Activated CD8-positive, alpha-beta memory T cell treated with anti-CD3 and anti-CD28 coated beads for 1 hour (primary cell): ENCODE measurements at places on chromosomes 12 and 14.

DNA sequence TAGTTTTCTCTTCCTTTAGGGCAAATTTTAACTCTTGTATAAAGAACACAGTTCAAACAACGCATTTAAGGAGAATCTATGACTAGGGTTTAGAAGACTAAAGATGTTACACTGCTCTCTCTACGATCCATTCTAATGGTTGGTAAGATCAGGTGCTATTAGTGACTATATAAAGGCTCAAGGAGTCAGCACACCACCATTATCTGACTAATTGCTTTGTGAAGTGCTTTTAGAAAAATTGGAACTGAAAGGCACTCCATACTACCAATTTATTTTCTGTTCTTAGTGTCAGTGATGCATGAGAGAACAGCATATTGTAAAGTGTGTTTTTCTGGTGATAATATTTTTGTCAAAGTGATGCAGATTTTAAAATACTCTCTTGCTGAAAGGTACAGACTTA lies 136.8 kb downstream of the SYT1 start:
- DNase-seq, result no peak

GRCh38 chr12:44019118-44019517 lies 183.2 kb downstream of the TMEM117 start:
- DNase-seq, result no peak

GRCh38 chr12:131314524-131315090 lies 360.9 kb downstream of the ADGRD1 start:
- no peak for DNase-seq

GRCh38 chr12:19434538-19434937 lies 4.8 kb upstream of the AEBP2 start:
- no peak for DNase-seq

GRCh38 chr14:98799891-98800290 lies 472.1 kb downstream of the BCL11B start:
- DNase-seq, result no peak

DNA sequence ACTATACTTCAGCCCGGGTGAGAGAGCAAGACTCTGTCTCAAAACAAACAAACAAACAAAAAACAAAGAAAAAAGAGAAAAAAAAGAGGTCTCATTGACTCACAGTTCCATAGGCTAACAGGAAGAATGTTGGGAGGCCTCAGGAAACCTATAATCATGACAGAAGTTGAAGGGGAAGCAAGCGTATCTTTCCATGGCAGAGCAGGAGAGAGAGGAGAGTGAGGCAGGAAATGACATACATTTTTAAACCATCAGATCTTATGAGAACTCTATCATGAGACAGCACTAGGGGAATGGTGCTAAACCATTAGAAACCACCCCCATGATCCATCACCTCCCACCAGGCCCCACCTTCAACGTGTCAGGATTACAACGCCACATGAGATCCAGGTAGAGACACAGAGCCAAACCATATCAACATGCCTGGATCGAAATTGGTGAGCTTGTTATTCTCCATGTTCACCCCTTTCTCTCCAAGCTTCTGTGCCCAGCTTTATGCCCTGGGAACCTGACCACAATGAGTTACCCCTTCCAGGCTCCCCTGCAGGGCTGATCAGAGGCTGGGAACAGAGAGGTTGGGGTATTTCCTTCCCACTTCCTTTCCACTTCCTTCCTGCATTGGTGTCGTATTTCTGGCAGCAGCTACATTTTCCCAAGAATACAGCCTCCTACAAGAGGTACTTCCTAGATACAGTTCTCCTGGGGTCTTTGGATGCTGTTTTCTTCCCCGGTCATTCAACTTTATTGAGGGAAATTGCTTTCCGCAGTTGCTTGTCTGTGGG lies 219.3 kb upstream of the FLRT2 start:
- DNase-seq, result no peak

GRCh38 chr12:93846936-93847516 lies 169.9 kb downstream of the CRADD start:
- DNase-seq, result no peak

- no peak for DNase-seq
Measured at GRCh38 chr12:124537525-124538193, 29.8 kb downstream of the NCOR2 start.

GRCh38 chr14:106790189-106791036 lies 1264.0 kb downstream of the TMEM121 start:
- DNase-seq, result peak; percentile 49

GRCh38 chr12:48545833-48546469 lies 20.5 kb downstream of the OR8S1 start:
- no peak for DNase-seq

DNA sequence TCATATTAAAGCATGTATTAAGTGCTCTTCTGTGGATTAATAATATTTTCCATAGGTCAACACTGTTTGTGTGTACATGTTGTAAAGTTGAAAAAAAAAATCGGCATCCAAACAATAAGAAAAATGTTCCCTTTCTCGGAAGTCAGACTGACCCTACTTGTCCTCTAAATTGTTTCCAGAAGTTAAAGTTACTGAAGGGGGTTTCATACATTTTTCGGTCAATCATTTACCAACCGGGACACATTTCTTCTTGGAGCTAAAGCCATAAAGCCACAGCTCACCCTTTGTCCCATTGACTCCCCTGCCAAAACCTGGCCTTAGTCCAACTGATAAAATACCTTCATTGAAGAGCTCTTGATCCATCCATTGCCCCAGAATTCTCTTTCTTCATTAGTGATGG lies 230.0 kb downstream of the ANO2 start:
- no peak for DNase-seq

GRCh38 chr14:54498095-54498531 lies 9.3 kb upstream of the GMFB start:
- DNase-seq, result no peak

DNA sequence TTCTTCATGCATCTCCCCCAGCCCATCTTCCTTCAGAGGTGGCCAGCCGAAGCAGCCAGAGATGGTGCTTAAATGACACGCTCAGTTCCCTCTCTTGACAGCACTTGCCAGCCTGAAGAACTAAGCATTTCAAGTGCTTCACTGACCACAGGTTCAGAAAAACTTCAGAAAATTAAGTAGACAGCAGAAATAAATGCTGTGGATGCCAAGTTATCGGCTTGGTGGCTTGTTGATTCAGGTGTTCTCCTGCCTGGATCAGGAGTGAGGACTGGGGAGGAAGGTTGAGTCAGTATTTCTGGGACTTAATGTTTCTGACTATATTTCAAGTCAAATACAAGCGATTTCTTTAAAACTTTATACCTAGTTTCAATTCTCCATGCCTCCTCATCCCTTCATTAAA lies 58.2 kb downstream of the CRACR2A start:
- no peak for DNase-seq

DNA sequence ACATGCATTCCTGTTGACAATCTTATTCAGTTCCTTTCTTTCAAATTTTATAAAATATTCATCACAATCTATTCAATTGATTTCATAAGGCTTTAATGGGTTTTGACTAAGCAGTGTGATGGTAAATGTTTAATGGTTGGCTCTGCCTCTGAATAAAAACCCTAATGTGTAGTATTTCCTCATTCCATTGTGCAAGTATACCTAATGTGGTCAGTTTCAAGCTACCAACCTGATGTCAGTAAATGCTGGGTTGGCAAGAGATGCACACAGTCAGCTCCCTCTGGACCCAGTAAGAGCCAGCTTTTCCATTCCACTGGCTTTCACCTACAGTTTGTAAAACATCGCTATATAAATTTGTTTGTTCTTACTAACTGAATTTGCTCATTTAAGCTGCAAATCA lies 53.9 kb downstream of the METTL25 start:
- no peak for DNase-seq

DNA sequence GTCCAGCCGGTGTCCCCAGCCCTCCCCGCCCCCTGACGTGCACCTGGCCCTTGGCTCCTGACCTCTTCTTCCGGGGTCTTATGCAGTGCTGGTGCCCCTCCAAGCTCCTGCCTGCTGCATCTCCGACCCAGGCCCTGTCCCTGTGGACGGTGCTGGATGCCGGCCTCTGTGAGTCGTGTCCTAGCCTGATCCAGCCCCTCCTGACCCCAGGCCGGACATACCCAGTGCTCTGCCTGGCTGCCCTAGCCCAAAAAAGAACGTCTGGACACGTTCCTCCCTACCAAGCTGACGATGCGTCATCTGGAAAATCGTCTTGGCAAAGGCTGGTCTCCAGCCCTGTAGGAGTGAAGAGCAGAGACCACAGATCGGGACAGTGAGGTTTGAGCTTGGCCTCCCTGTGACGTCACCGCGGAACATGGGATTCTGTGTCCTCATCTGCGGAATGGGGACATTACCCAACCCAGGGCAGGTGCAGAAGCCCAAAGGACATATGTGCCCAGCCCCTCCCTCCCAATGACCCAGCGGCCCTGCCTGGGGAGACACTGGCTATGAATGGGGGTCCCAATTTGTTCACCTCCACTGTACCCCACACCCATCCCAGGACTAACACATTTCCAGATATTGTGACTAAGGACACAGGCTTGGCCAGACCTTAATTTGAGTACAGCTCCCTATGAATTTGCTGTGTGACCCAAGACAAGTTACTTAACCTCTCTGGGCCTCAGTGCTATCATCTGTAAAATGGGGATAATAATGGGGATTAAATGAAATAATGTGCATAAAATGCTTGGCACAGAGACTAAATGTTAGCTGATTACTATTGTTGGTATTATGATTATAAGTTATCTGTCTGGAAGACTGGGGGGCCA lies 51.0 kb upstream of the BCL11B start:
- DNase-seq, result no peak

DNA sequence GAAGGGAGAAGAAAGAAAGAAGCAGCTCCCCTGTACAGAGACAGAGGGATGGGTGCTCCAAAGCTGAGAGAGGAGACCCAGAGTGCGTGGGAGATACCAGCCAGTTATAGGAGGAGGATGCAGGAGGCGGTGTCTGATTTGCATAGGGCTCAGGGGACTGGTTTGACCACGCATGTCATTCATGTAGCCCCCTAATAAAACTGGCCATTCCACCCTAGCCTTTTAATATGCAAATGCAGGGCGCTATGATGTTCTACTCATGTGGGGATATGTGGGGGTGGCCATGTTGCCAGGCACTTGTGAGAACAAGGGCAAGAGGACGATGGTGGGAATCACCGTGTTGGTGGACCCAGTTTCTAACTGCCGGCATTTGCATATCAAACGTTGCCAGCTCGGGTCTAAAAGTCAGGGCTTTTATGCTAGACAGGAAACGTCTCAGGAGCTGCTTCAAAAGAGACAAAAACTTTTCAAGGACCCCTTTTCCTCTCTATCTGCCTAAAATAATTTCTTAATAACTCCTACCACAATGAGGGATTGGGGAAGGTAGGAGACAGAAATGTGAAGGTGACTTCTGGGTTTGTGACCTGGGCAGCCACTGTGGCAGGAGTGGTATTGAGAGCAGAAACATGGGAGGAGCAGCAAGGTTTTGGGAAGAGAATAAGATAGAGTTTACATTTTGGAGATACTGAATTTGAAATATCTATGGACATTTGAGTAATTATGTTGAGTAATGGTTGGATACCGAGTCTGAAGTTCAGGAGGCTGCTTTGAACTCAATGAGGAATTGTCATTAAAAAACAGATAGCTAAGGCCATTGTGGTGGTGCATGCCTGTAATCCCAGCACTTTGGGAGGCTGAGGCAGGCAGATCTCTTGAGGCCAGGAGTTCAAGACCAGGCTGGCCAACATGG lies 2.2 kb upstream of the ATXN3 start:
- DNase-seq, result no peak

DNA sequence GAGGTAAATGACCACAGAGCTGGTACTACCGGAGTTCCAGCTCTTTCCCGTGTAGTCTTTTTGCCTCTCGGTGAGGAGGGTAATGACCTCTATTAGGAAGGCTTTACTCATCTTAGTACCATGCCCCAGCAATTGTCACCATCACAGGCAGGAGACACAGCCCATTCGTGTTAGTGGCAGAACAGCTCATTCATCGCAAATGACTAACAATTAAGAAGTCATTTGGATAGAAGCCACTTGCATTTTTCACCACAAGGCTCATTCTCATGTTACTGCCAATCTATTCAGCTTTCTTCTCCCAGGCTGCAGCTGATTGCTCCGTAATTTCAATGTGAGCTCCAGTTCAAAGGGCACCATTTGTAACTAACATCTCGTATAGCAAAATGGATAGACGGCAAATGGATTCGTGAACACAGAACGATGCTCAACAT lies 718.8 kb upstream of the TMEM132C start:
- DNase-seq, result no peak

- DNase-seq, result no peak
Measured at GRCh38 chr12:120835304-120835612, 68.9 kb downstream of the SPPL3 start.

DNA sequence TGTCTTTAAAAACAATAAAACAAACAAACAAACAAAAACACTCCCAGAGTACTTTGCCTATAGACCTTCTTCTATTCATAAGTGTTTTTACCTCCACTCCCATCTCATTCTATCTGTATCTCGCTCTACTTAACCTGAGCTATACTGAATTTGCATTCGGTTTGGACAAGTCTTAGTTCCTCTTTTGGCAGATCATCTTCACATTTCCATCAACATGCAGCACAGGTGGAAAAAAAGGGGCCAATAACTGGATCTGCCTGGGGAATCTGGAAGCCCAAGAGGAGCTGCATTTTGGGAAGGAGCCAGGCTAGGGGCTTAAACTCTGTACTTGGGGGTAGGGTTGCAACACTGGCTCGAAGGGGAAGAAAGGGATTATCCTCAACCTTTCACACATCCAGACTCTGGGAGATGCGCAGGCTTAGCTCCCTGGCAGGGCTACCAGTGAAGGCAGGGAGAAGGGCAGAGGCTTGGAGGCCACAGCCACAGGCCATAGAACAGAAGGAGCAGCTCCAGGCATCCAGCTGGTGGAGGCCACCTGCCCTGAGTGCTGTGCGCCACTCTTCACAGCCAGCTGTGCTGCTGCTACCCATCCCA lies 4.1 kb downstream of the NINJ2 start:
- DNase-seq, result no peak

GRCh38 chr14:103521951-103522563 lies 573 bp downstream of the CKB start:
- DNase-seq, result no peak

DNA sequence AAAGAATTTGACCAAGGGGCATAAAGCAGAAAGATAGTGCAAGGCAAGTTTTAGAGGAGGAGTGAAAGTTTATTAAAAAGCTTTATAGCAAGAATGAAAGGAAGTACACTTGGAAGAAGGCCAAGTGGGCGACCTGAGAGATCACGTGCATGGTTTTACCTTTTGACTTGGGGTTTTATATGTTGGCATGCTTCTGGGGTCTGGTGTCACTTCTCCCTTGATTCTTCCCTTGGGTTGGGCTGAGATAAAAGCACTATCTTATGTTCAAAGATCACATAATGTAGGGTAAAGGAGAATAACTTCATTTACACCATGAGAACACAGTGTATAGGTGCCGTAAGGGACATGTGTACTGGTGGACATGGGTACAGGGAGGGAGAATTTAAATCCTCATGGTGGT lies 17.7 kb upstream of the TMEM30B start:
- no peak for DNase-seq

DNA sequence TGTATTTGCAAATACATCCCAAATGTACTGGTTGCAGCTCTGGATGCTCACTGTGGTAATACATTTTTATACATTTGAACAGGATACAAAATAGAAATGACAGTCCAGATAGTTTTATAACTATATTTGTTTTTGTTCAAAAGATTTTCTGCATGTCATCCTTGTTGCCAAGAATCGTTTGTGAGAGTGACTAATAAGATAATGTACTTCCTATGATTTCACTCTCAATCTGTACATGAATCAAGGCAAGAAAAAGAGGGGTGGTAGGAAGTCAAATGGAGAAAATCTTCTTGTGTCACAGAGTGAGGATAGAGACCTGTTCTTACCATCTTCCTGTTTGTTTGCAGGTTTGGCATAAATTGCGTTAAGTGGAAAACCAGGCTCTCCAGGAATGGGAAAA lies 13.9 kb downstream of the ARPC3 start:
- DNase-seq, result no peak

GRCh38 chr14:22122227-22122818 lies 448.7 kb upstream of the OR4E1 start:
- no peak for DNase-seq

- DNase-seq, result no peak
Measured at GRCh38 chr12:22979854-22980469, 355.0 kb downstream of the ETNK1 start.
